Hindlimb muscle (tissue), 1 donor: ENCODE measurements at places on chromosomes 7 and 10. TPM values are rescaled to one million over a fixed set of nuclear protein-coding genes. Genes with fewer than 3 reads are reported as not detected.

The PYROXD2 gene
- 27.4 TPM for polyA plus RNA-seq

The OPN1SW gene
- 2.2 TPM for polyA plus RNA-seq

The BAG3 gene
- 47.0 TPM for polyA plus RNA-seq

The DNAJC12 gene
- 7.1 TPM for polyA plus RNA-seq

The DEPP1 gene
- polyA plus RNA-seq: 29.8 TPM

The SPDYE18 gene
- 0.34 TPM for polyA plus RNA-seq

GRCh38 chr10:88538048-88538447 is 45.1 kb downstream of the RNLS start:
- DNase-seq: no peak

GRCh38 chr10:488081-488932 is 201.2 kb downstream of the DIP2C start:
- no peak for DNase-seq

DNA sequence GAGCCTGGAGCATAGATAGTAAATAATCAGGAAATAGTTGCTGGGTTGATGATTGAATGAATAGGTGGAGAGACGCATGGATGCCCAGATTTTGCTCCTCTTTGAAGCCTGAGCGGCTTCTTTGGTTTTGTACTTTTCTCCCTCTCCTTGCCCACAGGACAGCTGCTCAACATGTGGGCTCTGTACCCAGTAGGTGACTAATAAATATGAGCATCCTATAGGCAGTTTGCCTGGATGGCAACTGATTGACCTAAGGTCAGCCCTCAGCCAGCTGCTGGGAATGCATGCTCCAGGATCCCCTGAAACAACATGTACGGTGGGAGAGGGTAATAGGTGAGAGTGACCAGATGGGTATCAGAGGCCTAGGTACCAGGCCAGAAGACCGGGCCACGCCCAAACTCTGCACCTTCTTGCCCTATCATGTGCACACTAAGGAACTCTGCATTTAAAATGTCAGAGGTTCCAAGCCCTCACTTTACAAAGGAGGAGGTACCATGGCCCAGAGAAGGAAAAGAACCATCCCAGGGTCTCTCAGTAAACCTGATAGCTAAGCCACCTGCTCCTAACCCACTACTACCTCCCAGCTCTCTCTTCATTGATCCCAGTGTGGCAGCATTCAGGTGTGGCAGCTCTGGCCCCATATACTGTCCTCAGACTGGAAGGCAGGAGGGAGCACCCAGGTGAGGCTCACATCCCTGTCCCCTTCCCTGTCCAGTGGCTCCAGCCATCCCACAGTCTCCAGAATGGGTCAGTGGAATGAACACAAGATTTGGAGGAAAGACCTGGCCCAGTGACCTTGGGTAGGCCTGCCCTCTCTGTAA is 2.7 kb upstream of the ZCCHC24 start:
- no peak for DNase-seq

DNA sequence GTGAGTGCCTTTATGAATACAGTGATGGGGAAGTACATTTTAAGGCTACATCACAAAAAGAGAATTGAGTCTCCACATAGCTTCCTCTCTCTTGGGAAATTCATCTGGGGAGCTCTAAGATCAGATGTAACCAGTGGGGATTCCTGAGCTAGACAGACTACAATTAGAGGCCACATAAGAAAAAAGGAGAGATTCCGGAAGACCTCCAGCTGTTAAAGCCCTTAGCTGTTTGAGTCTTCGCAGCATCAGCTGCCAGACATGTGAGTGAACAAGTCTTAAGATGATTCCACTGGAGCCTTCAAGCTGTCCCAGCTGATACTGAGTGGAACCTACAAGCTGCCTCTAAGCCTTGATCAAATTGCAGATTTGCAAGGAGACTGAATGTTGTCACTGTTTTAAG is 448.5 kb downstream of the NXPH1 start:
- no peak for DNase-seq

- DNase-seq: no peak
These were observed 35.2 kb upstream of the RET start for GRCh38 chr10:43041422-43042342.

DNA sequence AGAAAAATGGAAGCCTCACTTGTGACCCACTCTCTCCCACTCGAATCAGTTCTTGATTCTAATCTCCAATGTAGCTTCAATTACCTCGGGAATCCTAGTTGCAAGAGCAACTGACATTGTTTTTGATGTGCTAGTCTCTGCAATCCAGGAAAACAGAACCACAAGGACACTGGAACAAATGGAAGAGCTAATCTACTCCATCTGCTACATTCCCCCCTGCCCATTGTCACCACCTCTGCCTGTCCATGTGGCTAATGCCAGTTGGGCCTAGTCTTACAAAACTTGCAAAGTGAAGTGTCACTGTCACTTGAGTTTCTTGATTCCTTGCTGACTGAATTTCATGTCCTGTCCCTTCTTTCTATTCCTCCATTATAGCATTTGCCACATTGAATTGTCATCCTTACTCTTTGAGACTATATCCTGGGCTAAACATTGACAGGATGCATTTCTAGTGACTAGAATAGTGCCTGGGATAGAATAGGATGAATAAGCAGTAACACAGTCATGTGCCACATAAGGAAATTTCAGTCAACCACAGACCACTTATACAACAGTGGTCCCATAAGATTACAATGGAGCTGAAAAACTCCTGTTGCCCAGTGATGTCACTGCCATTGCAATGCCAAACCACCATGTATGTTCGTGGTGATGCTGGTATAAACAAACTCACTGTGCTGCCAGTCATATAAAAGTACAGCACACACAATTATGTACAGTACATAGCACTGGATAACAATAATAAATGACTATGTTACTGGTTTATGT is 13.5 kb downstream of the GCC1 start:
- no peak for DNase-seq
